Stimulated activated CD8-positive, alpha-beta memory T cell treated with anti-CD3 and anti-CD28 coated beads, Interleukin-15, amount 100 ng/mL, for 48 hours (primary cell): ENCODE measurements at places on chromosomes 4 and X.

DNA sequence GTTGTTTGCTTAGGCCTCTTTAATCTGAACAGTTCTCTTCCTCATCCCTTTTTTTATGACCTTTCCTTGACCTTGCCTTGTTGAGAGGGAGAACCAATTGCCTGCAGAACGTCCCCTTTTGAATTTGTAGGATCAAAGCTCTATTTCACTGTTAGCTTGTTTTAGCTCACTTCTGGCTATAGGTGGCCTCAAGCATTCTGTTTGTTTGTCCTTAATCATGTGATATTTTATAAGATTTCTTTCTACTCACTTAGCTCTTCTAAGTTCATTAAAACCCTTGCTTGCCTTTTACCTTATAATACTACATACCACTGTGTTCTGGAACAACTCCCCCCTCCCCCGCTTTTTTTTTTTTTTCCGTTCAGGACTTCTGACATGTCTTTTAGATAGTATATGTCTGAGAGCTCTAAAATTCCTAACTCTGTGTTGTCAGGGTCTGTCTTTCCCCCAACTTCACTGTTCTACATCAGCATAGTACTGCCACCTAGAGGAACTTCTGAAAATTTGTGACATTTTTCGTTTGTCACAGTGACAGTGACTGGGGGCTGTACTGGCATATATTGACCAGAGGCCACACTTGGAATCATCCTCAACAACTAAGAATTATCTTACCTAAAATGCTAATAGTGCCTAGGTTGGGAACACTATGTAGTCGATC is 128.5 kb downstream of the LARP7 start:
- DNase-seq = no peak

DNA sequence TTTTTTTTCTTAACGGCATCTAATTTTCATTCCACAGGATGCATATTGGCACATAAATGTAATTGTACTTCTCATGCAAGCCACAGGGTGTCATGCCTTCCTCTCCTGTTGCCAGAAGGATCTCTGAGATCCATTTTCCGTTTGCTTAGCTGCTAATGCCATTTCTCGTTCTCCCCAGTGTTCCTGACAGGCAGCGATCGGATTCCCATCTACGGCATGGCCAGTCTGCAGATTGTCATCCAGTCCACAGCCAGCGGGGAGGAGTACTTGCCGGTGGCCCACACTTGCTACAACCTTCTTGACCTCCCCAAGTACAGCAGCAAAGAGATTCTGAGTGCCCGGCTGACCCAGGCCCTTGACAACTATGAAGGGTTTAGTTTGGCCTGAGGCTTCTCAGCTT is 8.9 kb upstream of the NAP1L5 start:
- DNase-seq = no peak

GRCh38 chrX:29634516-29634915 is 580.8 kb upstream of the MAGEB2 start:
- no peak for DNase-seq

DNA sequence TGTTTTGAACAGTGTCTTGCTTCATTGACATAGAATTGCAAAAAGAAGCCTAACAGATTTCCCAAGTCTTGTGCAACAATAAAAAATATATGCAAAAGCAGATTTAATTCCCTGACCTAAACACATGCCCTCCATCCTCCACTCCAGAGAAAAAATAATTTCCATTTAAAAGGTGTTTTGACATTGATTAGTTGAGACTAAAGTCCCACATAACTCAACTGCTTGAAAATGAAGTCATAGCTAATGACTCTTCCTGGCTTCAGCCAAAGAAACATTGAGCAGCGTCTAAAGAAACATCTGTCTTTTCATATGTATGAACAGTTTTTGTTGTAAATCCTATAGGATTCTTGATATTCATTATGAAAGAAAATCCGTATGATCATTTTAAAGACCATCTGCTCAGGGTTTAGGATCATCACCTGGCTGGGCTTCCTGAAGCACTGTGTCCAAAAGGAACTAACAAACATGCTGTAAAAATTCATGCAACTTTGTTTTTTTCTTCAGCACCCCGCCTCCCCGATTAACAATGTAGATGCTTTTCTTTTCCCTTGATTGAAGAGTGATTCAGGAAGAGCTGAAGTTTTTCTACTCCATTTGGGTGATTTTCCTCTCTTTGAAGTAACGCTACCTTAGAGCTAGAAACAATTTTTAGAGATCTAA is 273.4 kb downstream of the HS3ST1 start:
- no peak for DNase-seq

GRCh38 chr4:21991050-21991449 is 42.5 kb upstream of the KCNIP4 start:
- DNase-seq = no peak
